ENCODE measurements at places on chromosomes 16 and 17. TPM values are rescaled to one million over a fixed set of nuclear protein-coding genes. Genes with fewer than 3 reads are reported as not detected.

- no peaks in the 10 kb centered on the region for H3K4me1 ChIP-seq
- DNase-seq = no peak
- no peak overlapping the region for H3K27ac ChIP-seq
- no peaks in the 10 kb centered on the region for H3K27me3 ChIP-seq
- no peaks in the 10 kb centered on the region for H3K36me3 ChIP-seq
- H3K4me3 ChIP-seq = no peak overlapping the region
Observed at GRCh38 chr16:51167170-51167895, 16.3 kb upstream of the SALL1 start.

- no peak overlapping the region for H3K4me3 ChIP-seq
- DNase-seq = peak; percentile 4
- peaks cover 4% of the 10 kb centered on the region for H3K4me1 ChIP-seq
- H3K27ac ChIP-seq = no peak overlapping the region
- peaks cover 2% of the 10 kb centered on the region for H3K27me3 ChIP-seq
- no peaks in the 10 kb centered on the region for H3K36me3 ChIP-seq
Observed at GRCh38 chr16:66489818-66490217, 60.1 kb downstream of the TK2 start.

DNA sequence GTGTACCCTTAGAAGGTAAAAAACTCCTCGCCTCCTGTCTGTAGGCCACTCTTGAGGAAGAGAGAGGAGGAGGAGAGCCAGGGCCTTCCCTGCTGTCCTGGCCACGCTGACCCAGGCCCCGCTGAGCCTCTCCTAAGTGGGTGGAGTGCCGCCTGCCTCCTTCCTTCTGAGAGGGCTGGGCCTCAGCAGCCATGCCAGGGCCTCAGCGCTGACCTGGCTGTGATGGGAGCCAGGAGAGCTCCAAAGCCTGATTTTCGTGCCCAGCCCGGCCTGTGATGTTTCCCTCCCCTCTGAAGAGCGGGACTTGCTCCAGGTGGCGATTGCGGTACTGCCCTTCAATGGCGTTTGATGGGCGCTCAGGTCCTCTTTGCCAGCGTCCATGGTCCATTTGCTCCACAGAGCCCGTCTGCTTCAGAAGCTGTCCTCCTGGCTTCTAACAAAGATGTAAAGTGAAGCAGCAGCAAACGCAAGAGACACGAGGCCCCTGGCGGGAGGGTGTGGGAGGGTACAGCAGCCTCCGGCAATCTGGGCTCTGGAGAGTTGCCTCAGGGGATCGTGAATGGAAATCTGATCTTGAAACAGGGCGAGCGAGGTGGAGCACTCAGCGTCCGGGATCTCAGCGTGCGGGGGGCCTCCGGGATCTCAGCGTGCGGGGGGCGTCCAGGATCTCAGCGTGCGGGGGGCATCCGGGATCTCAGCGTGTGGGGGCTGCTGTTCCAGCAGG, 93.5 kb downstream of the NPIPB11 start:
- no peaks in the 10 kb centered on the region for H3K36me3 ChIP-seq
- H3K4me1 ChIP-seq = peaks cover 15% of the 10 kb centered on the region
- no peak overlapping the region for H3K27ac ChIP-seq
- no peaks in the 10 kb centered on the region for H3K27me3 ChIP-seq
- H3K4me3 ChIP-seq = no peak overlapping the region
- DNase-seq = no peak

DNA sequence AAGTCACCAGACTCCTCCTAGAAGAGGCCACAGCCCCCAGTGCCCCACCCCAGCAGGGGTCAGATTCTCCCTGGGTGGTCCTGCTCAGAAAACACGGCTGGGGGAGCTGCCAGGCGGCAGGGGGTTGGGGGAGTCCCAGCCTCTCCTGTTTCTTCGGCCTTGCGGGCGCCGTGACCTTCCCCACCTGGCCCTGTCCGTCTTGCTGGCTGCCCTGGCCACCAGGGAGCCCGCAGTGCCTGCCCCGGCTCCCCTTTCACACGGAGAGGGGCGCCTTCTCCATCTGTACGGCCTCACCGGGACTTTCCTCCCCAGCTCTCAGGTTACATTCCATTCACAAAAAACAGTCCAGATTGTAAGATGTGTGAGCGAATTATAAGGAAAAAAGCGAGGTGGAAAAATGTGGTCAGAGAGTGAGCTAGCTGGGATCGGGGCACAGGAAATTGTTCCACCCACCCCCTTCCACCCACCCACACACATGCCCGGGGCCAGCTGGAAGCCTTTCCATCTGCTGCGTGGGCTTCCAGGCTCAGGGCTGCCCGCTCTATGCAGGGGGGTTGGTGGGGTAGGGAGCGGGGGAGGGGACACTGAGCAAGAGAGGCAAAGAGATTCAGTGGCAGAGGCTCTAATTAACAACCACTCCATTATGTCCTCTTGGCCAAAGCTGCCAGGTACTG, 14.6 kb upstream of the CIBAR2 start:
- no peaks in the 10 kb centered on the region for H3K4me1 ChIP-seq
- no peak overlapping the region for H3K27ac ChIP-seq
- H3K4me3 ChIP-seq = no peak overlapping the region
- H3K27me3 ChIP-seq = peaks cover 5% of the 10 kb centered on the region
- no peaks in the 10 kb centered on the region for H3K36me3 ChIP-seq

DNA sequence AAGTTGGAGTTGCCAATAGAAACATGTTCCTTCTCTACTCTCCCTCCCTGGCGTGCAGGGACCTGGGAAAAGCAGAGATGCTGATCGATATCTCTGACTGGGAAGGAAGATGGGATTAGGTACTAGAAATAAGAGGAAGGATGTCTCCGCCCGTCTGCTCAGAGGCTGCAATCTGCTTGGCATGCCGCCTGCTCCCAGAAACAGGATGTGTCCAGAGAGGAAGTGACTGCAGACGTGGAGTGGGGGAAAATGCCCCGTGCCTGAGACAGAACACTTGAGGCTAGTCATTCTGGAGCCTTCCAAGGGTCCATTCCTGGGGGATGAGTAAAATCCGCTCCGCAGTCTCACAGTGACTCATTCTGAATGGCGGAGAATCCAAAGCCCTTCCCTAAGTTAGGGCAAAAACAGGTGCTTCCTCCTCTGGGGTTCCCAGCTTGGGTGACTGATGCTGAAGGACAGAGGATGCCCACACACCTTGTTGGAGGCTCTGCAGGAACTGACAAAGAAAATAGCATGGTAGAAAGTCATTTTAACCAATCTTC, 45.0 kb upstream of the SMURF2 start:
- H3K27ac ChIP-seq = no peak overlapping the region
- no peaks in the 10 kb centered on the region for H3K27me3 ChIP-seq
- H3K36me3 ChIP-seq = no peaks in the 10 kb centered on the region
- H3K4me3 ChIP-seq = no peak overlapping the region
- peaks cover 16% of the 10 kb centered on the region for H3K4me1 ChIP-seq

GRCh38 chr17:66633317-66633965, 201.5 kb upstream of the CACNG5 start:
- no peaks in the 10 kb centered on the region for H3K4me1 ChIP-seq
- DNase-seq = no peak
- H3K4me3 ChIP-seq = no peak overlapping the region
- H3K27me3 ChIP-seq = peaks cover 2% of the 10 kb centered on the region
- no peaks in the 10 kb centered on the region for H3K36me3 ChIP-seq
- H3K27ac ChIP-seq = no peak overlapping the region

C1QL1 gene
- total RNA-seq = not detected

RMI2 gene
- total RNA-seq = 8.1 TPM

All from activated B cell treated with CpG ODN at 0.5 μM for 24 hours (primary cell).